ENCODE measurements at places on chromosomes 6 and 20.
A peak's percentile ranks its signal among the peaks of the same experiment; 100 is the strongest.

GRCh38 chr6:145247692-145248419 lies 487.5 kb downstream of the EPM2A start:
- no peak for DNase-seq

DNA sequence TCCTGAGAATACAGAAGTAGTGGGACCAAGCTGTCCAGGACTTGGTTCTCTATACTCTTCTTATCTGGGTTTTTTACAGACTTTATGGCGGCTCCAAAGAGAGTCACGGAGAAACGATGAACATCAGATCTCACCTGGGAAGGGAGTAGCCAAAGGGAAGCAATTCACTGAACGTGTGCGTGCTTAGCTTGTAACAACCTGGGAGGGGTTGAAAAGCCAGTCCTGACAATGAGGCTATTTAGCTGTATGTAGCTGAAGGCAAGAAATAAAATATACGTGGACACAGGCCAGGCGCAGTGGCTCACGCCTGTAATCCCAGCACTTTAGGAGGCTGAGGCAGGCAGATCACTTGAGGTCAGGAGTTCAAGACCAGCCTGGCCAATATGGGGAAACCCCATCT lies 18.2 kb upstream of the RBL1 start:
- no peak for DNase-seq

GRCh38 chr6:1945235-1945832 lies 300.1 kb downstream of the GMDS start:
- no peak for DNase-seq

DNA sequence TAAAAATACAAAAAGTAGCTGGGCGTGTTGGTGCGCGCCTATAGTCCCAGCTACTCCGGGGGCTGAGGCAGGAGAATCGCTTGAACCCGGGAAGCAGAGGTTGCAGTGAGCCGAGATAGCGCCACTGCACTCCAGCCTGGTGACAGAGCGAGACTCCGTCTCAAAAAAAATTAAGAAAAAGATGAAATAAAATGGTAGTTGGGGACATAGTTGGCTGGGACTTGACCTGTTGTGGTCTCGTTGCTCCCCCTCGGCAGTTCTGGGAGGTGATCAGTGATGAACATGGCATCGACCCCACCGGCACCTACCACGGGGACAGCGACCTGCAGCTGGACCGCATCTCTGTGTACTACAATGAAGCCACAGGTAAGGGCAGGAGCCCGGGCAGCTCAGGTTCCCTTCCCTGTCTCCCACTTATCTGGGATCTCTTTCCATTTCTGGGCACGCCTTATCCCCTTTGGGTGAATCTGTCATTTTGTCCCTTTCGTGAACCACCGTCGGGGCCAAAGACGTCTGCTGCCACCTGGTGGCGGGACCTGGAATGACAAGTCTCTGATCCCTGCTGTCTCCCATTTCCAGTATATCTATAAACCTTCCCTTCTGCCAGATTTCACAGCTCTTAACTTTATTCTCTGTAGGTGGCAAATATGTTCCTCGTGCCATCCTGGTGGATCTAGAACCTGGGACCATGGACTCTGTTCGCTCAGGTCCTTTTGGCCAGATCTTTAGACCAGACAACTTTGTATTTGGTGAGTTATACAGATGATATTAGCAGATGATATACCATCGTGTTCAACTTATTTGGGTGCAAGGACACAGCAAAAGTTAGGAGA lies 2.3 kb downstream of the TUBB start:
- DNase-seq = peak; percentile 12

DNA sequence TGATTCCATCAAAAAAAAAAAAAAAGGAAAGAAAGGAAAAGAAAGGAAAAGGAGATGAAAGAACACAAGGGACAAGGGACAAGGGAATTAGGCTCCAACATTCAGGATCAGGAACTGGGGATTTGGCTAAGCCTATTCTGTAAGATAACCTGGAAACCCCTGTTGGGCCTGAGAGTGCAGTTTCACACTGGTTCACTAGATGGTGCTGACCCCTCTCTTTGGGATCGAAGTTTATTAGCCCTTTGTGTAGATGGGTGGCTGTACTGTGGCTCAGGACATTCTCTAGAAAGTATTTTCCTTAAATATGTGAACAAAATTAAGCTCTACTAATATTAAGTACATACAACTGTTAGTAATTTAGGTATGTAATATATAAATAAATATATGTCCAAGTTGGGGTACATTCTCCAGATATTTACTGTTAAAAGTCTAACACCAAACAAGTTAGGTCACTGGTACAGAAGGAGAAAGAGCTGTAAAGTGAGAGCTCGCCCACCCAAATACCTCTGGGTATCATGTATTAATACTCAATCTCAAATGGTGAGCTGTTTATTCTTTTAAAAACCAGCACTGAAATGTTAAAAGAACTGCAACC lies 6.3 kb downstream of the OR2A4 start:
- peak; percentile 39 for DNase-seq

GRCh38 chr20:2451939-2452732 lies 18.5 kb downstream of the SNRPB start:
- DNase-seq = no peak

DNA sequence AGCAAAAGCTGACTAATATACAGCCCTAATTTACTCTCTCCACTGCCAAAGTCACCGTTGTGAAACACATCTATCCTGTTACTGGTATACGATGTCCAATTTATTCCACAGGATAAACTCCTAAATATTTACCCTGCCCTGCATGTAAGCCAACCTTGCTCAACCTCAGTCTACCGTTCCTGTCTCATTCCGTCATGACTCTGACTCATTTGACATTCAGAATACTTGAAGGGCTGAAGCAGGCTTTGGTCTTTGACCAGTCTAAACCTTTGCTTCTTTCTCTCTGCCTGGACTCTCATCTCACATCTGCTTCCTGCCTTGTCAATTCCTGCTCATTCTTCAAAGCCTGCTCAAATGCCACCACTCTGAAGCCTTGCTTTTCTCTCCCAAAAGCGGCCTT lies 157.5 kb downstream of the SCP2D1 start:
- DNase-seq = no peak

DNA sequence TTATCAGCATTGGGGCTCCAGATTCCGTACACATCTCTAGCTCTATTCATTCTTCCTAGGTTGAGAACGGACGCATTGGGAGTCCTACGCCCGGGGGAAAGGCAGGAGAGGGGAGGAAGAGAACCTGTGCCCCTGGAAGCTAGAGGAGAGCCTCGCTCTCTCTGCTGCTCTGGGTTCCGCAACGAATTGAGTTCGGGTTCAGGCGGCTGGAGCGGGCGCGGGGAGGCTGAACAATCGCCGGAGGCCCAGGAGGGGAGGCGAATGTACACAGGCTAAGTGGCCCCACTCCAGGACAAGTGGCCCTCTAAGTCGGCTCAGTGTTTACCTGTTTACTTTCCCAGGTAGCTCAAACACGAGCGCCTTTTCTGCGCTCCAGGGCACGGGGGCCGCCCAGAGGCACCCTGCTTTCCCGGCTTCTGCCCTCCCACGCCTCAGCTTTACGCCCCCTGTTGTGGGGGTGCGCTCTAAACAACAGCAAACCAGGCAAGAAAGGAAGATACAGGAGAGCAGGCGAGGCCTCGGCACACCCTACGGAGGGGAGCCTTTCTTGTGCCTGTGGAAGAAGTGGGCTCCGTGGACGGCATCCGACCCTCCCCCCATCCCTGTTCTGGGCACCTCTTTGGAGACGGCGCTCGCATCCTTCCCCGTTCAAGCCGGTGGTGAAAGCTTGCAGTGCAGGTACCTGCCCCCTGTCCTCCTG lies 4.6 kb upstream of the NKX2-2 start:
- no peak for DNase-seq

- no peak for DNase-seq
These were observed 28.2 kb downstream of the HLA-F start for GRCh38 chr6:29751480-29751879.

GRCh38 chr6:144248476-144249301 lies 36.4 kb upstream of the UTRN start:
- DNase-seq = no peak

GRCh38 chr20:21033817-21034216 lies 72.3 kb downstream of the LINC00237 start:
- no peak for DNase-seq

DNA sequence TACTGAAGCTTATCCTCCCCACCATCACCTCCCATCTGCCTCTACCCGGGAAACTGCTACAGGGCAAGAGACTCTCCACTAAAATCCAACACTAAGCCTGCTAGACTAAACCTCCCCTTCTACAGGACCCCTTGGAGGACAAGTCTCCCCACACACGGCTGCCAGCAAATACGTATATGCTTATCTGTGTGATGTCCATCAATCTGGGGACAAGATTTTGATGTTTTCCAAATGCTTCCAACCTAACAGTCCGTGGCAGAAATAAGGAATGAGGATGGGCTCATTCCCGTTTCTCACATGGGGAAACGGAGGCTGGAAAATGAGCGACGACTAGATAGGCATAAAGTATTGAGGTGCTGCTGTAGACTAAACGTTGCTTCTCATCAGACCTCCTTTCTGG lies 1.8 kb downstream of the KCNK5 start:
- DNase-seq = no peak

GRCh38 chr20:2305479-2305878 lies 9.7 kb downstream of the TGM3 start:
- DNase-seq = no peak

DNA sequence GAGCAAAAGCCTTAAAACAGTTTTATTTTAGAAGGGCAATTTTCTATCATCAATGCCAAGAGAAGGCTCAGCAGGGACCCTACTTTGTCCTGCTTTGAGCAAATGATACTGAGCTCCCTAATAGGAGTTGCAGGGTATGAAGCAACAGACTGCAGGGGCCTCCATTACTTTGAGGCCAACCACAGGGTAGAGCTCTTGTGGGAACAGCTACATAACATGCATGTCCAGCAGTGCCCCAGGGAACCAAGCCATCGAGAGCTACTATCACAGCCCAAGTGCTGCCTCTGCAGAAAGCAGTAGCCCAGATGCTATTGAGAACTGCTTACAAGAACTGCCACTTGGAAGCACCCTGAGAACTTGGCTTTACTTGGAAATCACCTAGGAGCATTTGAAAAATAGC lies 222.1 kb downstream of the LAMA2 start:
- no peak for DNase-seq

GRCh38 chr6:54717849-54718455 lies 128.6 kb upstream of the FAM83B start:
- peak; percentile 19 for DNase-seq

- DNase-seq = no peak
These were observed 23.0 kb downstream of the RAB23 start for GRCh38 chr6:57198926-57199636.

DNA sequence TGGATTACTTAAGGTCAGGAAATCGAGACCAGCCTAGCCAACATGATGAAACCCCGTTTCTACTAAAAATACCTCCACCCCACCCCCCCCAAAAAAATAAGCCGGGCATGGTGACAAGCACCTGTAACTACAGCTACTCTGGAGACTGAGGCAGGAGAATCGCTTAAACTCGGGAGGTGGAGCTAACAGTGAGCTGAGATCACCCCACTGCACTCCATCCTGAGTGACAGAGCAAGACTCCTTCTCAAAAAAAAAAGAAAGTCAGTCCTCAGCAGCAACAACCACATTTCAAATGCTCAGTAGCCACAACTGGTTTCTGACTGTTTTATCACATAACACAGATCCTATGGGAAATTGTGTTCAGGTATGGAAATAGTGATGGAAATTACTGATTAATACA lies 135.3 kb downstream of the HFE start:
- no peak for DNase-seq

GRCh38 chr20:58294497-58295455 lies 14.7 kb upstream of the RAB22A start:
- DNase-seq = no peak

- DNase-seq = no peak
These were observed 63.8 kb downstream of the UBR2 start for GRCh38 chr6:42627674-42628073.

DNA sequence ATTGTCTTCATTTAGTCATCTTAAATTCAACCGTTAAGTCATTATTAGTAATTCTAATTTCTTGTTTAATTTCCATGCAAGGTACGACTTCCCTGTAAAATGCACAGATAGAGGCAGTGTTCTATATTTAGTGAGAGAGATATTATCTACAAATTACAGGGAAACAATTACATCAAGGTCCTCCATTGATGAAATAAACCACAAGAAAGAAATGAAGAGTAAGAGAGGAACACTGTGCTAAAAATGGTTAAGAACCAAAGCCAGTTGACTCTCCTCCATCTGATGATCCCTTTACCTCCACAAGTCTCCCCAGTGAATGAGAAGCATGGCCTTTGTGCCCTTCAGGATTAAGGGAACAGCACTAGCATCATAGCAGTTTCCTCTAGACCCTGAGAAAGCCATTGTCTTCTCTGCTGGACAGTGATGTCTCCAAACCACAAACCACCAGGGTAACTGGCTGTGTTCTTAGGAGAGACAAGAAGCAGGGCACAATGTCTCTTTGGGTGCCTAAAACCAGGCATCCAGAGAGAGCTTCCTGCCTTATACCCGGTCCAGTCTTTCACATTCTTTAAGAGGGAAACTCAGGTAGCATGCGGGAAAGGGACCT lies 38.1 kb downstream of the IRF4 start:
- no peak for DNase-seq

DNA sequence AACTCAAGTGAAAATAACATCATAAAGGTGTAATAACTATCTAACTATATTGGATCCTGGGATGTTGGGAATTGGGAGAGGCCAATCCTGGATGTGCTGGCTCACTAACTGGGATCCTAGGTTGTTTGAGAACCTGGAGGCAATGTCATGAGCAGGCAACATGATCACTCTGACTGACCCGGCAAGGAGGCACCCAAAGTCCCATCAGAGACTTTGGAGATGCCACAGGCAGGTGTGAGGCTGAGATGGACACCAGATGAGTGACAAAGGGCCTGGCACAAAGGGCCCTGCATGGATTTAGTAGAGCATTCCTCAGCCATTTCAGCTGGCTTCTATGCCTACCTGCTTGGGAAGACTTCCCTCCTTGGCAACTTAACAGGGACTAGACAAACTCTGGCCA lies 38.4 kb upstream of the MYLIP start:
- DNase-seq = no peak

DNA sequence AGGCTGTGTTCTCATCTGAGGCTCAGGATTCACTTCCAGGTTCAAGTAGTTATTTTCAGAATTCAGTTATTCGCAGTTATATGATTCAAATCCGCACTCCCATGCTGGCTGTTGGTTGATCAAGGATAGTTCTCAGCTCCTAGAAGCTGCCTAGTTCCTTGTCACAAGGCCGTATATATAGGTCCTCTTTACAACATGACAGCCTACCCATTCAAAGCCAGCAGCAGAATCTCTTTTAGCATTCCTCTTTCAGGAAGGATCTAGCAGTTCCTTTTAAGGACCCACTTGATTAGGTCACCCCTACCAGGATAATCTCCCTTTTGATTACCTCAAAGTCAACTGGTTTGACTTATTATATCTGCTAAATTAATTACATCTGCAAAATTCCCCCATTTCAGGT lies 23.8 kb upstream of the LAMP5 start:
- no peak for DNase-seq

Measured in NCI-H524 treated with DMSO at 0.1 percent for 48 hours (cell line).